ENCODE measurements at places on chromosomes 16 and 17.

DNA sequence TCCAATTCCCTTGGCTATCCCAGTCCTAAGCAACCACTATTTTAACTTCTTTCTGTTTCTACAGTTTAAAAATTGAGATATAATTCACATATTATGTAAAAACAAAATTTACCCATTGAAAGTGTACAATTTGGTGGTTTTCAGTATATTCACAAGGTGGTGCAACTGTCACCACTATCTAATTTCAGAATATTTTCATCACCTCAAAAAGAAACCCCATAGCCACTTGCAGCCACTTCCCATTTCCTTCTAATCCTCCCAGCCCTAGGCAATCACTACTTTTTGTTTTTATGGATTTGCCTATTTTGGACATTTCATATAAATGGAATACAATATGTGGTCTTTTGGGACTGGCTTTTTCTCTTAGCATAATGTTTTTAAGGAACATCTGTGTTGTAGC lies 36.1 kb upstream of the NACA2 start:
- DNase-seq: no peak
- H3K27me3 ChIP-seq: no peaks in the 10 kb centered on the region
- H3K27ac ChIP-seq: no peak overlapping the region

DNA sequence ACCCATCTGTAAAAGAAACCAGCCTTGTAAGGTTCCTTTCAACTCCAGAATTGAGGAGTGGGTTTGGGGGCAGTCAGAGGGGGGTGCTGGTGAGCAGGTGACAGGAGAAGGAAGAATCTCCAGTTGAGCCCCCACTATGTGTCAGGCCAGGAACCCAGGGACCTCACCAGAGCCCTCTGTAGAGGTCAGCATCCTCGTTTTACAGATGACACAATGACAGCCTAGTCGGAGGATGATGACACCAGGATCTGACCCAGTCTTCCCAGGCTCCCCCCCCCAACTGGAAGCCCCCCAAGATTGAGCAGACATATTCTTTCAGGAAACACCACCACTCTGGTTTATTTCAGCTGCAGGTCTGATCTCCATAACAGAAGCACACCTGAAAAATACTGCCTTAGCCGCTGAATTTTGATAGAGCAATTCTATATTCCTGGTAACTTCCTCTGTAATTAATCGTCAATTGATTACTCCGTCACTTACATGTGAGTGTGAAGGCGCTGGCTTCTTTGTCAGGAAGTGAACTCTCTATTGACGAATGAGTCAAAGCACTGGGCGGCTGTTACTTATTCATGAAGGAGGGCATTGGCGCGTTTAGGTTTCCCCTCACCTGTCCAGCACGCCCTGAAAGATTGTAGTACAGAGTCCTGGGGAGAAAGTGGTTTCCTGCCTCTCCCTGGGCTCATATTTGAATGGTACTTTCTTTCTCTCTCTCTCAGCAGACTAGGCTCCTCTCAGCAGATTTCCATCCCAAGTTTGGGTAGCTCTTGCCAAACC lies 21.2 kb downstream of the SOCS3 start:
- DNase-seq: no peak
- no peak overlapping the region for H3K4me3 ChIP-seq
- no peaks in the 10 kb centered on the region for H3K36me3 ChIP-seq
- H3K27ac ChIP-seq: no peak overlapping the region
- H3K4me1 ChIP-seq: peaks cover 20% of the 10 kb centered on the region

DNA sequence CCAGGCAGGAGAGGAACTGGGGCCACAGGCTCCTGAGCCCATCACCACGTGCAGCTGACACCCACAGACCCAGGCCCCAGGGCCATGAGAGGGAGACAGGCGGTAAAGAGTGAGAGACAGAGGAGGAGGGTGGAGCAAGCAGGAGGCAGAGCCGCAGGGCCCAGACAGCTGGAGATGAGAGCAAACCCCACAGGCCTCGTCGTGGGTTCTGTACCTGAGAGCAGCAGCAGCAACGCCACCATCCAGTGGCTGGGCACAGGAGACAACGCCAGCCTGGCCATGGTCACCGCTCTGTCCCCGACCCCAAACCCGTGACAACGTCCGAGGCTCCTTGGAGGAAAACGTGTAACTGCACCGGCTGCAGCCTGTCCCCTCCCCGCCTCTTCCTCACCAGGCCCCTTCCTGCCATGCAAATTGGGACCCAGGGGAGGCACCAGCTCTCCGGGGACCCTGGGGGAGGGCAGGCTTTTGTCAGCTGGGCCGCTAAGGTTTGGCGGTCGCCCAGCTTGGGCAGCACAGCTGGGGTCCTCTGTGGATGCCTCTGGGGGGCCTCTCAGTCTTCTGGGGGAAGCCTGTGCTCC lies at the start of gene CD79B:
Gene CD79B (minus strand): TSS at position 351 of the 581 bp plus-strand sequence. CDS start 70 bp downstream, at position 281.
- H3K4me3 ChIP-seq: peak within 1 kb of the TSS; percentile 38
- no peaks in the 10 kb centered on the region for H3K27me3 ChIP-seq

DNA sequence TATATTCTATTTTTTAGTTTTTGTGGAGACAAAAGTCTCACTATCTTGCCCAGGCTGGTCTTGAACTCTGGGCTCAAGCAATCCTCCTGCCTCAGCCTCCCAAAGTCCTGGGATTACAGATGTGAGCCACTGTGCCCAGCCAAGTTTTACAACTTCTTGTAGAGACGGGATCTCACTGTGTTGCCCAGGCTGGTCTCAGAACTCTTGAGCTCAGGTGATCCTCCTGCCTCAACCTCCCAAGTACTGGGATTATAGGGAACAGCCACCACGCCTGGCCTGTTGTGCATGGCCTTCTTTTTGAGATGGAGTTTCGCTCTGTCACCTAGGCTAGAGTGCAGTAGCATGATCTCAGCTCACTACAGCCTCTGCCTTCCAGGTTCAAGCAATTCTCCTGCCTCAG lies 6.2 kb upstream of the CENPT start:
- no peaks in the 10 kb centered on the region for H3K27me3 ChIP-seq
- no peaks in the 10 kb centered on the region for H3K36me3 ChIP-seq
- no peak overlapping the region for H3K4me3 ChIP-seq
- H3K27ac ChIP-seq: no peak overlapping the region

- H3K4me3 ChIP-seq: no peak overlapping the region
- no peaks in the 10 kb centered on the region for H3K36me3 ChIP-seq
- H3K27ac ChIP-seq: no peak overlapping the region
- no peaks in the 10 kb centered on the region for H3K27me3 ChIP-seq
- H3K4me1 ChIP-seq: no peaks in the 10 kb centered on the region
- DNase-seq: no peak
These were observed 62.8 kb downstream of the GRB7 start for GRCh38 chr17:39800540-39800939.

DNA sequence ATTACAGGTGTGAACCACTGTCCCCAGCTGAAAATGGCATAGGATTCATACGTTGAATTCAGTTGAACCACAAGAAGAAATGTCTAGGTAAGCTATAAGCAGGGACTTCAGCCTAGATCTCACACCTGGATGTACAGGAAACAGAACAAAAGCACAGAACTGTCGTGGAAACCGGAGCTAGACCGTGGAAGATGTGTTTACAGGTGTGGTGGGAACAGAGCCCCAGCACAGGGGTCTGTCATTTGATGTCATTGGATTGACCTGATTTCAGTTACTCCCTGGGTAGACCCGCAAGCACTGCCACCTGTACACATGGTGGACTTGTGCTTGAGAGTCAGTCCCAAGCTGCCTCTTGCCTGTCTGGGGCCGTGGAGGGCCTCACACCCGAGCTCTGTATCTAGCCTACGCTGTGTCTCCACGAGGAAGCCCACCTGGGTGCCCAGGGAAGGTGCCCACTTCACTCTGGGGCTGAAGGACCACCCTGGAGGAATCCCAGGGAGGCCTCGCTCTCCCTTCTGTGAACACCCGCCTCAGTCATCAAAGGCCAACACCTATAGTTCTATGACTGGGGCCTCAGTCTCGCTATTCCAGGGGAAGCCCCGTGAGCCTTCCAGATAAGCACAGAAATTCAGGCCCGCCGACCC lies 32.2 kb upstream of the MLKL start:
- no peak overlapping the region for H3K4me3 ChIP-seq
- no peak for DNase-seq
- H3K36me3 ChIP-seq: no peaks in the 10 kb centered on the region
- no peaks in the 10 kb centered on the region for H3K4me1 ChIP-seq

- H3K4me1 ChIP-seq: peaks cover 7% of the 10 kb centered on the region
- no peaks in the 10 kb centered on the region for H3K36me3 ChIP-seq
- no peak for DNase-seq
- H3K27ac ChIP-seq: no peak overlapping the region
- no peak overlapping the region for H3K4me3 ChIP-seq
These were observed 34.5 kb downstream of the SIAH1 start for GRCh38 chr16:48350736-48351135.

- H3K4me3 ChIP-seq: no peak overlapping the region
- H3K36me3 ChIP-seq: no peaks in the 10 kb centered on the region
- H3K27me3 ChIP-seq: no peaks in the 10 kb centered on the region
- DNase-seq: no peak
- no peaks in the 10 kb centered on the region for H3K4me1 ChIP-seq
- H3K27ac ChIP-seq: no peak overlapping the region
These were observed 148.9 kb upstream of the GNAO1 start for GRCh38 chr16:56042416-56042815.

- no peak overlapping the region for H3K27ac ChIP-seq
- H3K4me3 ChIP-seq: peak overlapping the region; percentile 46
- DNase-seq: peak; percentile 43
These were observed 38.2 kb downstream of the HOXB1 start for GRCh38 chr17:48492401-48493298.

GRCh38 chr17:72386619-72387237 lies 265.9 kb downstream of the SOX9 start:
- no peaks in the 10 kb centered on the region for H3K4me1 ChIP-seq
- H3K27ac ChIP-seq: no peak overlapping the region
- H3K4me3 ChIP-seq: no peak overlapping the region
- H3K27me3 ChIP-seq: no peaks in the 10 kb centered on the region
- no peaks in the 10 kb centered on the region for H3K36me3 ChIP-seq

DNA sequence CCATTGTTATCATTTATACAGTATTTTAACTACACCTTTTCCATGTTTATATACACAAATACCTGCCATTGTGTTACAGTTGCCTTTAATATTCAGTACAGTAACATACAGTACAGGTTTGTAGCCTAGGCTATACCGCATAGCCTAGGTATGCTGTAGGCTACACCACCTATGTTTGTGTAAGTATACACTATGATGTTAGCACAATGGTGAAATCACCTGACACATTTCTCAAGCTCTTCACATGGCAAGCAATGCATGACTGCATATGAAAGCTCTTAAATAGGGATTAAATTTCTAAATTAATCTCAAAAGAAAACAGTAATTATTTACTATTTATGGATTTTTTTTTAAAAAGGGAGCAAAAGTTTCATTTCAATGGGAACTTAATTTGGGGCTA lies 12.0 kb downstream of the LRRC37B start:
- H3K4me1 ChIP-seq: peaks cover 40% of the 10 kb centered on the region
- H3K36me3 ChIP-seq: no peaks in the 10 kb centered on the region
- no peak overlapping the region for H3K27ac ChIP-seq
- no peaks in the 10 kb centered on the region for H3K27me3 ChIP-seq
- no peak overlapping the region for H3K4me3 ChIP-seq
- DNase-seq: no peak

GRCh38 chr17:37541880-37542660 lies 52.4 kb downstream of the DUSP14 start:
- H3K4me1 ChIP-seq: no peaks in the 10 kb centered on the region
- peaks cover 58% of the 10 kb centered on the region for H3K36me3 ChIP-seq
- no peaks in the 10 kb centered on the region for H3K27me3 ChIP-seq
- no peak for DNase-seq
- no peak overlapping the region for H3K27ac ChIP-seq

GRCh38 chr17:364766-365165 lies 12.2 kb upstream of the RPH3AL start:
- no peak overlapping the region for H3K4me3 ChIP-seq
- H3K4me1 ChIP-seq: no peaks in the 10 kb centered on the region
- no peaks in the 10 kb centered on the region for H3K36me3 ChIP-seq
- no peak for DNase-seq
- no peaks in the 10 kb centered on the region for H3K27me3 ChIP-seq

- no peaks in the 10 kb centered on the region for H3K36me3 ChIP-seq
- no peak overlapping the region for H3K4me3 ChIP-seq
- H3K27me3 ChIP-seq: no peaks in the 10 kb centered on the region
- H3K4me1 ChIP-seq: peaks cover 17% of the 10 kb centered on the region
These were observed 2.8 kb upstream of the ROGDI start for GRCh38 chr16:4805231-4805630.

GRCh38 chr17:49404361-49404760 lies 10.3 kb downstream of the PHB1 start:
- H3K27ac ChIP-seq: no peak overlapping the region
- H3K4me1 ChIP-seq: no peaks in the 10 kb centered on the region
- no peak for DNase-seq
- H3K36me3 ChIP-seq: peaks cover 3% of the 10 kb centered on the region
- no peak overlapping the region for H3K4me3 ChIP-seq

DNA sequence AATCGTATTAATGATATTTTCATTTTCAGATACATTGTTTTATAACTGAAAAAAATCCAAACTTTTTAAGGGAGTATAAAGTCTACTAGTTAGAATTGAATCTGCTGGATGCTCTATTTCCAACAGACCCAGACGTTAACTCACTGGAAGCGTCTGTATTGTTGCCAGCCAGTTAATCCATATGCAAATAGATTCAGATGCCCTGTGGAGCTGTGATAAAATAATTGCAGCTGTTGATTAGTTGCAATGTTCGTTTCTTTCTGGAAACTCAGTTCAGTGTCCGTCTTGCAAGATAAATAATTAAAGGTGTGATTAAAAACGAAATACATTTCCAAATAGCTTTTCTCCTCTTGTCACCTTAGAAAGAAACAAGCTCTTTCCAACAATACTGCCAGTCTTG lies 5.1 kb upstream of the GNA13 start:
- H3K4me3 ChIP-seq: no peak overlapping the region
- peaks cover 7% of the 10 kb centered on the region for H3K4me1 ChIP-seq
- no peaks in the 10 kb centered on the region for H3K27me3 ChIP-seq

GRCh38 chr16:23339787-23340186 lies 37.7 kb downstream of the SCNN1B start:
- no peak for DNase-seq
- H3K4me3 ChIP-seq: no peak overlapping the region

GRCh38 chr16:66741950-66742808 lies 9.2 kb downstream of the DYNC1LI2 start:
- peak overlapping the region; percentile 85 for H3K27ac ChIP-seq
- H3K36me3 ChIP-seq: no peaks in the 10 kb centered on the region
- no peak overlapping the region for H3K4me3 ChIP-seq

GRCh38 chr16:11581678-11582077 lies 5.0 kb downstream of the LITAF start:
- no peak overlapping the region for H3K27ac ChIP-seq
- peaks cover 5% of the 10 kb centered on the region for H3K4me1 ChIP-seq
- H3K36me3 ChIP-seq: no peaks in the 10 kb centered on the region

- no peaks in the 10 kb centered on the region for H3K4me1 ChIP-seq
- H3K27me3 ChIP-seq: no peaks in the 10 kb centered on the region
- H3K27ac ChIP-seq: no peak overlapping the region
- no peaks in the 10 kb centered on the region for H3K36me3 ChIP-seq
These were observed 182.5 kb downstream of the SNX29 start for GRCh38 chr16:12159028-12159427.

- no peak overlapping the region for H3K27ac ChIP-seq
- H3K4me1 ChIP-seq: peaks cover 6% of the 10 kb centered on the region
- no peak overlapping the region for H3K4me3 ChIP-seq
These were observed 3.9 kb downstream of the ACAP1 start for GRCh38 chr17:7340179-7340578.

Data from gastrocnemius medialis (tissue), 4 donors.